SHP77 (cell line): ENCODE measurements at places on chromosomes 2 and 18.

DNA sequence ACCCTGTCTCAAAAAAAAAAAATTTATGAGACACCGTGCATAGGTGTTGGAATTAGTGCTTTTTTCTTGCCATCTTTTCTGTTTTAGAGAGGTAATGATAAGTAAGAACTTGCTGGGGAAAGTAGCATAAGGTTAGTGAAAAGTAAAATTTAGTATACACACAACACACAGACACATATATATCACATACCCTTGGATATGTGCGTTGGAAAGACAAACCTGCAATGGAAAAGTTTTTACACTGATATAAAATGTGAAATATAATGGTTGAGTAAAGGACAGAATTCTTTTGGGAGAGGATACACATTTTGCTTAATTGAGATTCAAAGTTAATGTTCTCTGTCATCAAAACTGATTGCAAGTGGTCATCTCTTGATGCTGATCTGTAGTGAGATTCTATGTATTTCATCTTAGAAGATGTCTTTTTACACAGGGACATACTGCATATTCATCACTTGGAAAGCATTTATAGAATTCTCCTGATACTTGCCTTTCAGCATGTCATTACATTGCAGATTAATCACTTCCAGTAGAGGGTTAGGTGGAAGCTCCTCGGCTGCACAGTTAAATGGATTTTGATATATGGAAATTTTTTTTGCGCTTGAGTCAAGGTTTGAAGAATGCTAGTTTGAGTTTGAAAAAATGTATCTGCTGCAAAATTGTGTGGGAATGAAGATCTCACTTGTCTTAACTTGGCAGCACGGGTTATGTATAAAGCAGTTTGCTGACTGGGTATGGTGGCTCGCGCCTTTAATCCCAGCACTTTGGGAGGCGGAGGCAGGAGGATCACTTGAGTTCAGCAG lies 13.5 kb downstream of the PPP1CB start:
- no peak for DNase-seq

- no peak for DNase-seq
Measured at GRCh38 chr2:2192091-2192955, 138.8 kb downstream of the MYT1L start.

- peak; percentile 64 for DNase-seq
Measured at GRCh38 chr18:58529714-58530354, 99.1 kb downstream of the ALPK2 start.

DNA sequence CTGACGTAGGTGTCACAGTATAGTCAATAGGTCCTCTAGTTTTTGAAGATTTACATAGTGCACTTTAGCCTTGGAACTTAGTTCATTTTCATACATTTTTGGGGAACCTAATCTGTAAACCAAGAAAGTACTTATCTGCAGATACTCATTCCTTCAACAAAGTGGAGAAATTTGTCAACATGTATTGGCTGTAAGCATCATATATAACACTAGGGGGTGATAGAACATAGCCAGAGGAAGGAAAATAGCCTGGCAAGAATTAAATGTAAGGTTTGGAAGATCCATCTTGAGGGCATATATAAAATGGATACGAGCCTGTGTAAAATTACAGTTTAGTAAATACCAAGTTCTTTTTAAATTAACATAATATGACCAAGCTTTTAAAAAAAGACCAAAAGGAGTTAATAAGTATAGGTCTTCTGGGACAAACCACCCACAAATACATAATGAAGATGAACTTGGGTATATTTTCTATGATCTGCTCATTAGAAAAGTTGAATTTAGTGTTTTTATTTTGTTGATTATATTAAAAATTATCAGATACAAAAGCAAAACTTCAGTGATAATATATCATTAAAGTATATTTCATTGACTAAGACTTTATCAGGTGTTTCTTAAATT lies 18.2 kb downstream of the RPL37A start:
- peak; percentile 48 for DNase-seq

GRCh38 chr2:10329880-10330699 lies 27.4 kb downstream of the HPCAL1 start:
- no peak for DNase-seq

- DNase-seq: no peak
Measured at GRCh38 chr2:150141226-150142001, 346.1 kb downstream of the RND3 start.

DNA sequence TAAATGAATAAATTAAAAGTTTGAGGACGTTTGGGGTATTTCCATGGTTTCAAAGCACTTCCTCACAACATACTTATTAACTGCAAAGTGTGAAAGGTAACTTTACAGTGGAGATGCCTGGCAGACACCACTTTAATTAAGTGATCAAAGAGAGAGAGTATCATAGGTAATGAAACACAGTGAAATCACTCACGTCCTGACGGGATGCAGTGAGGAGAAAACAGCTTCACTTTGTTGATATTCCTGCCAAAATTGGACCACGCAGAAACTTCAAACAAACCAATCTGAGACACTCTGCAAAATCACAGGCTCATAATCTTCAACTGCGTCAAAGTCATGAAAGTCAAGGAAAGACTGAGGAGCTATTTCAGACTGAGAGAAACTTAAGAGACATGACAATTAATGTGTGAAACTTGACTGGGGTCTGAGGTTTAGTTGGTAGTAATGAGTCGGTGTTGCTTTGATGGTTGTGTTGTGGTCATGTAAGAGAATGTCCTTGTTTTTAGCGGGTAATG lies 66.0 kb upstream of the ITGB6 start:
- no peak for DNase-seq

- DNase-seq: no peak
Measured at GRCh38 chr2:205805136-205805535, 122.8 kb downstream of the NRP2 start.

GRCh38 chr2:48197618-48198017 lies 291.3 kb upstream of the FBXO11 start:
- no peak for DNase-seq

DNA sequence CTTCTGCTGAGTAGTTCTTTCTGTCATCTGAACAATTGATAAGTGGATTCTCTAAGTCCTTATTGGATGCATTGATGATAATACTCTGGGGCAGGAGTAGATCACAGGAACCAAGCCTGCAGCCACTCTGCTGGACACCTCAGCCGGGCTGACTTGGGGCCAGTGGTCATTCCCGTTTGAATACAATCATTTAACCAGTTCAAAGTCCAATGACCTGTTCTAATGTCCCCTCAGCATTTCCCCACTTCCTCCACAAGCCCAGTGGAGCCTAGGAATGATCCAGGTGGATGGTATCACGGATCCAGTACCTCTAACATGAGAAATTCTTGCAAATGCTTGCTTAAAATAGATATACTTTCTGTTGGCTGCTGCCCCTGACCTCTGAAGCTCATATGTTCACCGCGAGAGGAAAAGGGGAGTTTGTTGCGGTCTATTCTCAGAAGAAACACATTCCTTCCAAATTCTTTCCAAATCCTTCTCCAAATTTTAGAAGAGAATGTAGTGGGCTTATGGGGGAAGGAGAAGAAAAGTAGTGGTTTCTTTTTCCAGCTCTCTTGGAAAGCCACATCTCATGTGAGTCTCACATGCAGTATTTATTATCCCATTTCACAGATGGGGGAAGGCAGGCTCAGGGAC lies 170.9 kb downstream of the INHBB start:
- no peak for DNase-seq
